GM12891 (cell line): ENCODE measurements at places on chromosomes 11 and 22.

GRCh38 chr22:27153386-27153785, 496.0 kb downstream of the MIAT start:
- DNase-seq = no peak

DNA sequence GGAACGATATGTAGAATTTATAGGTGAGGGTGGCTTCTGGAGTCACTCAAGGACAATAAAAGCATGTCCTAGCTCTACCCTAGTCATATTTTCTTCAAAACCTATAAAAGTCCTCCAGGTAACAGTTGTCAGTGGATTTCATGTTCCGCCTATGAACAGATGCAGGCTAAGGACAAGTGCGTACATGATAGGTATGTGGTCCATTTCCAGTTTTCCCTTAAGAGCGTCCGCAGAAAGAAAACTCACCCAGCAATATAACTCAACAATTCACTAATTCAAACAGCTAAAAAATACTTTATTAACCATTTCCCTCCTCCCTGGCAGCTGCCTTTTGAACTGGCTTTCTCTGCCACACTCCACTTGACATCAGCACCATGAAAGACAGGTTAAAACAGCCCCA, 50.2 kb upstream of the CCDC34 start:
- no peak for DNase-seq

- no peak for DNase-seq
Observed at GRCh38 chr11:45984192-45984591, 61.7 kb downstream of the LARGE2 start.

DNA sequence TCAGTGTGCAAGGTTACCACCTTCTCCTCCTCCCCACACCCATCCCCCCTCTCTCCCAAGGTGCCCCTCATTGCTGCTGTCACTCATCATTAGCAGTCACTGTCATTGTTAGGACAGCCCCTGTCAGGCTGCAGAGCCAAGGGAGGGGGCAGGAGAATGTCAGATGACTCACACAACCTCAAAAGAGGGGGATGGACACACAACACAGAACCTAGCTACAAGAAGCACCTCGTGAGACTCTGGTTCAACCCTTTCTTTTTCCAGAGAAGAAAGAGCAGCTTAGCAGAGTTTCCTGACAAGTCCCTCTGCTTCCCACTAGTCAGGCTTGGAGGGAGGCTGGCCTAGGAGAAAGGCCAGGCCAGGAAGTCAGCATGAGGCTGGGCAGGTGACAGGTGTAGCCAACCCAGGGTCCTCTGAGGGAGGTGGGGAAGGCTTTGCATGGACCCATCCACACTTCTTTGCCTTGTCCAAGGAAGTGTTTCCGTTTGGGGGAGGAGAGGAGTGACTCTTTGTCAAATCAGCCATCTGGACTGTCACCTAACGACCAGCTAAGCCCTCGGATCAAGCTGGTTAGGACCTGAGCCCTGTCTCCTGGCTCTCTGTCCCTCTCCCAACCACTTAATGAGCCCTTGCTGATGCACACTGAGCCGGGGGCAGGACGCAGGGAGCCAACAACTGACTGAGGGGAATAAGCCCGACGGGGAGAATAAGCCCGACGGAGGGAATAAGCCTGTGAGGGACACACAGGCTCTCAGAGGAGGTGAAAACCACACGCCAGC, 18.3 kb downstream of the ADORA2A start:
- DNase-seq = no peak

- DNase-seq = no peak
Observed at GRCh38 chr11:111586388-111586831, 15.8 kb upstream of the SIK2 start.

- no peak for DNase-seq
Observed at GRCh38 chr11:65493367-65494176, 5.3 kb upstream of the MALAT1 start.

DNA sequence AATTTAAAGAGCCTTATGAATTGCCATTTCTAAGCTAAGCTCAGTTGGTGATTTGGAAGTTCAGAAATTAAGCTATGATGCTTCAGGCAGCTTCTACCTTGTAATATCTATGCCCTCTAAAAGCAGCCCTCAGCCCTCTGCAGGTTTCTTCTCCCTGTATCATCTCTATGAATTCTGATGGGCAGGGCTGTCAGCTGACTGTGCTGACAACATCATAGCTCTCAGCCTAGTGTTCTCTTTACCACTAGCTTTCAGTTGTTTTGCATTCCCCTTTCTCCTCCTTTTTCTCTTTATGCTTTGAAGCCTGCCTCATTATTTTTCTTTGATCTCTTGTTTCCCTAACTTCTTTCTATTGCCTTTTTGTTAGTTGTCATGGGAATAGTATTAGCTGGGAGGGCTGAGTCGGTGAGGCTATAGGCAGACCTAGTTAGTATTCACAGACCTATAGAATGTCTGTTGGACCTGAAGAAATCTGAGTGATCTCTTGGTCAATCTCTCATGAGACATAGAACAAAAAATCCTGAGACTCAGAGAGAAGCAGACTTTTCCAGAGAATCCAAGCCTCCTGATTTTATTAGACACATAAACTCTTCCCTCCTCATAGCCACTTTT, 535.4 kb downstream of the RAB38 start:
- DNase-seq = no peak

DNA sequence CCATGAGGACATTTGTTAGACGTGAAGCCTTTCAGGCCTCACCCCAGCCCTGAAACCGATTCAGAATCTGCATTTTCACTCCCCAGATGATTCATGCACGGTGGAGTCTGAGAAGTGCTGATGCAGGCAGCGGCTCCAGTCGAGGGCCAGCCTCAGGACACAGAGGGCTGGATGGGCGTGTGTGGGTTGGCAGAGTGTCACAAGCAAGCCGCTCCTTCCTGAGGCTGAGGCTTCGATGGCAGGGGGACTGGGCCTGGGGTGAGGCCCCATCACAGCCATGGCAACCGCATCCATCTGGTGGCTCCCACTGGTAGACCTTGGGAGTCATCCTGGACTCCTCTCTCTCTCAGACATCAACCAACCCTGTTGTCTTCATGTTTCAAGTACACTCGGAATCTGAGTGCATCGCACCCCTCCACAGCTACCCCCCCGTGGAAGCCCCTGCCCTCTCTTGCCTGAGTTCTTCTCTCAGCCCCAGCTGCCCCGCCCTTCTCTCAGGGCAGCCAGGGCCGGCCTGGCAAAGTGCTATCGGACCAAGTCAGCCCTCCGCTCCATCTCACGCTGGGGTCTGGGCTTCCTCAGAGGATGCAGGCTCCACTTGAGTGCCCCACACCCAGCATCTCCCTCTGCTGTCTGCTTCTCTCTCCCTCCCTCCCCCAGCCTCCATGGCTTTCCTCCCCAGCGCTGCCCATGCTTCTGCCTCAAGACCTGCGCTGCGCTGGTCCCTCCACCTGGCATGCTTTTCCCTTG, 10.6 kb downstream of the KCNC1 start:
- DNase-seq = no peak

GRCh38 chr22:23781511-23782183, 5.1 kb upstream of the SMARCB1 start:
- no peak for DNase-seq

DNA sequence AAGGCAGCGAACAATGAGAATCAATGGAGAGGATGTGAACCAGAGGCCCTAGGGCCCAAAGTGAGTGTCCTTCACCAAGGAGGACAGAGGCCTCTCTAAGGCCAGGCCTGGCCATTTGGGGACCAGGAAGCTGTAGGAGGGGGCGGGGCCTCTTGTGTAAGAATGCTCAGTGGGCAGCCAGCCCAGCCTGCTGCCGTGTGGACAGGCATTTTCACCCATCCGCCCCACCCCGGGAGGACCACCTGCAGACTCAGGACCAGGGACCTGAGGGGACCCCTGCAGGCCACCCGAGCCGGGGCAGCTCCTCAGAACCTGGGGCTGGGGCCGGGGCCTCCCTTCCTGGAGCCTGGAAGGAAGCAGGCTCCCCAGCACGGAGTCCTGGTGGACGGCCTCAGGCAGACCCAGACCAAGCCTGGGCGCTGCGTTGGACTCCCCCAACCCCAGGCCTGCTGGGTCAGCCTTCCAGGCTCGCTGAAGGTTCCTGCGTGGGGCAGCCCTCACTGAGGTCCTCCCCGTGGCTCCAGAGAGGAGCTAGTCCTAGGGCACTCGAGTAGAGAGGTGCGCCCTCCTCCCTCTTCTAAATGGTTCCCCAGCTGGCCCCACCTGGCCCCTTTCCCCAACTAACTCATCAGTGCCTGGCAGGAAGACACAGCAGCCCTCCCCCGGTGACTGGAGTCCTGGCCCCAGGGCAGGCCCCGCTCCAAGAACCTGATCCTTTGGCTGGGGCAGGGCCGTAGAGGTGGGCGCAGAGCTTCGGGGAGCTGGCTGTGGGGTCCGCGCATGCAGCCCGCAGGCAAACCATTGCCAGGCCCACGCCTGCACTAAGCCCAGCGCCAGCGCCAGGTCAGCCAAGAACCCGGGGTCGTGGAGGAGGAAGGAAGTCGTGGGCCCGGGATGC, 1.5 kb upstream of the TRABD start:
- no peak for DNase-seq

DNA sequence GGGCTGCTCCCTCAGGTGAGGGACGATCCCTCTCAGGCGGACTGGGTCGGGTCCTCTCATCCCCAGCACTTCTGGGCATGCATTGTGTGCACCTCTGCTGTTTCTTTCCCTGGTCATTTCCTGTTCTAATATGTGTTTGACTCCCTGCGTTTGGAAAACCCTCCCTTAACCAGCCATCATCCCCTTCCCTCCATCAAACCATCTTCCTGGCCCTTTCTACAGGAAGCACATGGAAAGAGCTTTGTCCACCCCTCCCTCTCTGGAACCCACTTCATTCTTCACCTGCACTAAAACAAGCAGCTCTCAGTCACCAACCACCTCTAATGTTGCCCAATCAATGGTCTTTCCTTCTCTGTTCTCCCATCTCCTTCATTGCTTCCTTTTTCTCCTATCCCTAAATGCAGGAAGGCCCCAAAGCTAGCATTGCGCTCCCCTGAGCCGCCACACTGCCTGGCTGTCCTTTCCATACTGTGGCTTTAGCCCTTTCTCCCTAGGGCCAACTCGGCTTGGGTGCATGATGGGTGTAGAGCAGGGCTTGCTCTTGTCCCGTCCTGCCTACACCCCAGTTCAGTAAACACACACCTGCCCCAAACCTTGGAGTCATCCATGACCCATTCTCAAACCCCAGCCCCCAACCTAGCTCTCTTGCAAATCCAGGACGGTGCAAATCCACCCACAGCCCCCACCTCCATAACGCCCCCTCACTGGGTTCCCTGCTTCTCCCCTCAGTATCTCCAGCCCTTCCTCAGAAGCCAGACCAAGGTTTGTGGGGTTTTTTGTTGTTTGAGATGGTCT, 5.4 kb upstream of the GAS2L1 start:
- DNase-seq = no peak

DNA sequence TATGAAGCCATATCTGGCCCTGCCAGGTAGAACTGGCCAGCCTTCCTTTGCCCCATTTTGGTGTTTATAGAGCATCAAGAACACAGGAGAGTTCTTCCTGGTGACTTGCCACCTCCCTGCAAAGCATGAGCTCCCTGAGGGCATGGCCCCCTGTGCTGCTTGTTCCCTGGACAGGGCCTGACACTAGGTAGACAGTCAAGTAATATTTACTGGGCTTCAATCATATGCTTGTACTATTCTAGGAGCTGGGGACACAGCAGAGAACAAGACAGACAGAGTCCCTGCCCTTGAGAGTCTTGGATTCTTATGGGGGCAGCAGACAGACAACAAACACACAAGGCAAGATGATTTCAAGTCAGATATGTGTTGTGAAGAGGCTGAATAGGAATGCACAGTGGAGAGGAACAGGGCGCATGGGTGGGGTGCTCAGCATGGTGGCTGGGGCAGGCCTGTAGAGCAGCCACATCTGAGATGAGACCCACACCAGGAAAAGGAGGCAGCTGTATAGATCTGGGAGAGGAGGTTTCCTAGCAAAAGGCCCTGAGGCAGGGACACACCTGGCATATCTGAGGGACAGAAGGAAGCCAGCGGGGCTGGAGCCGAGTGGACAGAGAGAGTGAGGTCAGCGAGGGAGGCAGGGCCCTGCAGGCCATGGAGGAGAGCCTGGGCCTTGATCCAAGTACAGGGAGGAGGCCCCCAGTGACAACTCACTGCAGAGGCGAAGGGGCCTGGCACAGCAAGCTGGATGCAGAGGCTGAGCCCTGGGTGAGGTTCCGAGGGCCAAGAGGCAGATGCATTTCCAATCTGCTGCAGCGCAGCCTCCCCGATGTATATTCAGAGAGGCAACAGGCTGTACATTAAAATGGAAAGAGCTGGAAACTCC, 10.2 kb upstream of the CBX6 start:
- no peak for DNase-seq

- DNase-seq = no peak
Observed at GRCh38 chr22:42383287-42383686, 48.9 kb downstream of the NFAM1 start.

DNA sequence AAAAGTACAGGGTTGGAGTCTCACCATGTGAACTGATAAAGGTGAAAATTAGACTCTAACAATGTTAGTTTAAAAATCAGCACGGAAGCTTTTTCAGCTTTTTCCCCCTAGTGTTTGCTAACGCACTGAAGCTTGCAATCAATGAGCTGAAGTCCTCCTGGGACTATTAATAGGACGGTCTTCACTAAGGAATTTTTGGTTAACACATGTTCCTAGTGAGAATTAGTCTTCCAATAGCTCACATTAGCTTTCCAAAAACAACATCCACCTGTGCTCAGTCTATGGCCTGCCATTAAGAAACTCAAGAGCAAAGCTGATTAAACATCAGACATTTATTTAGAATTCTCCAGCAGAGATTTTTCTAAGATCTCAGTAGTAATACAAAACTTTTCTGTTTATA, 26.7 kb upstream of the DDI1 start:
- no peak for DNase-seq

GRCh38 chr11:110059706-110060463, 33.3 kb upstream of the ZC3H12C start:
- DNase-seq = no peak

DNA sequence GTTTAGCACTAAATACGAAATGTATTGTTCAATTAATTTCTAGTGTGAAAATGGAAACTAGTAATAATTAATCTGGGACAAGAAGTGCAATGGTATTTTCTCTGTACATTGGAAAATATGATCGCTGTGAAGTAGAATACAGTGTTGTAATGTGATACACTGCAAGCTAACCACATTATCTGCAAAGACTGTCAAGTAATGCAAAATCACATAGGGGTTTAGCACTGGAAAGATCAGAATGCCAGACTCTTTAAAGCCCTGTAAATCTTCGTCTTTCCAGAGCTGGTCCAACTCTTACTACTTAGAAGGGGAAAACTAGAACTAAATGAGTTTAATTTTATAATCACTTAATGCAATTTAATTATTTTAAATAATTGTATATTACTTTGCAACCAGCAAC, 544.5 kb upstream of the ANO3 start:
- DNase-seq = no peak
